ENCODE measurements at places on chromosomes 3 and 15.

DNA sequence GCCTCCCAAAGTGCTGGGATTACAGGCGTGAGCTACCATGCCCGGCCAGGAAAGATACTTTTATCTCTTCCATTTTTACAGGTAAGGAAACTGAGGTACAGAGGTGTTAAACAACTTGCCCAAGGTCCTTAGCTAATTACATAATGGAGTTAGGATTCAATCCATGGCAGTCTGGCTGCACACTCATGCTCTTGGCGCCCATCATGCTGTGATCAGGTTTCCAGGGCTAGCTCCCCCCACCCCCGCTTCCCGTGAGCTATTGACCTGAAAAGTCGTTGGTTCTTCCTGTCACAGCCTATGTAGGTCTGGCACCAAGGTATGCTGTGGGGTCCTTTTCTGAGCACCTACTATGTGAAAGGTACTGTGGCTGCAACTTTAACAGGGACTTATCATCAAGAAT lies 55.9 kb upstream of the LARS2 start:
- no peak for DNase-seq

- no peak for DNase-seq
These were observed 53.9 kb downstream of the CLASP2 start for GRCh38 chr3:33664195-33664594.

GRCh38 chr3:52402101-52402521 lies 42.8 kb downstream of the SEMA3G start:
- DNase-seq, result no peak

- DNase-seq, result no peak
These were observed 68.2 kb upstream of the THRB start for GRCh38 chr3:24562895-24563294.

GRCh38 chr3:146542179-146542578 lies 2.2 kb downstream of the PLSCR1 start:
- no peak for DNase-seq

DNA sequence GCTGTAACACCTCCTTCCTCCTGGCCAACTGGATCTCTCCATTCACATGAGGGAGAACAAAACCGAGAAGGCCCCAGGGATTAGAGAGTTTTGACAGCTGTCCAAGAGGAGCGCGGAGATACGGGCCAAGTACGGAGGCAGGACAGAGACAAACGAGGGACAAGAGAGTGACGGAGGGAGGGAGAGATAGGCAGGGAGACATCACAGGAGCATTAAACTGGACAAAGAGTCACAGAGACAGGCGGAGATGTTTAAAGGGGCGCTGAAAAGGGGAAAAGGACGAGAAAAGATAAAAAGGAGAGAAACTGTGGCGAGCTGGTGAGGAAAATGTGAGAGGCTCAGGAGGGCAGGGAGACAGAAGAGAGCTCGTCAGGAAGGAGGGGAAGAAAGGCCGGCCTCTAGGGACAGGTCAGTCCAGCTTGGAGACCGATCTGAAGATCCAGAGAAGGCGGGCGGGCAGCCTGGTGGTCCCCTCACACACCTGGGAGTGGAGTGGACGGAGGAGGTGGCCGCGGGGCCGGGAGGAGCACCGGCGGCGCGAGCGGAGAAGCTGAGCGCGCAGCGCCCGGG lies 40.5 kb upstream of the ROPN1 start:
- no peak for DNase-seq

GRCh38 chr15:76973362-76973743 lies 21.6 kb upstream of the PSTPIP1 start:
- DNase-seq, result no peak

GRCh38 chr3:153462545-153462944 lies 300.5 kb downstream of the RAP2B start:
- DNase-seq, result no peak

- no peak for DNase-seq
These were observed 23.9 kb downstream of the RNF111 start for GRCh38 chr15:59011262-59011952.

GRCh38 chr15:39360452-39360851 lies 220.4 kb upstream of the THBS1 start:
- DNase-seq, result no peak

GRCh38 chr3:15527031-15527459 lies 5.5 kb upstream of the COLQ start:
- no peak for DNase-seq

DNA sequence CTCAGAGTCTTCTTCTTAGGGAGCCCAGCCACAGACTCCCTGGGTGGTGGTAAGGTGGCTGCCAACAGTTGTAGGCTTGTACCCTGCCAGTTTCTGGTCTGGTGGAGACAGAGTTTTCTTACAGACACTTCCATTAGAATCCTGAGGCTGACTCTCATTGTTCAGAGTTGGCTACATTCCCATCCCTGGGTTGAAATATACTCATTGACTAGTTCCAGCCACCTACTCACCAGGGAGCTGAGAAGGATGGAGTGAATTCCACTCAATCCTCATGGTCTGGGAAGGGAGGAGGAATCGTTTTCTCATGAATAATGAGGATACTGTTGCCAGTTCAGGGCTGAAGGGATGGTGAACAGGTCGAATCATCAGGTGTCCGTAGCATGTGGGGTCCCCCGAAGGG lies 226.5 kb upstream of the PROK2 start:
- no peak for DNase-seq

- DNase-seq, result no peak
These were observed 505.0 kb upstream of the THBS1 start for GRCh38 chr15:39075756-39076341.

GRCh38 chr3:62110443-62111225 lies 262.7 kb downstream of the FEZF2 start:
- DNase-seq, result no peak

GRCh38 chr15:73884159-73884558 lies 10.8 kb downstream of the TBC1D21 start:
- no peak for DNase-seq

- no peak for DNase-seq
These were observed 14.0 kb downstream of the NANOGP8 start for GRCh38 chr15:35071106-35071505.

- DNase-seq, result no peak
These were observed 3.6 kb upstream of the GK5 start for GRCh38 chr3:142228964-142229363.

Measured in right kidney (tissue), 9 donors.